ENCODE measurements at places on chromosomes 7 and 10.

DNA sequence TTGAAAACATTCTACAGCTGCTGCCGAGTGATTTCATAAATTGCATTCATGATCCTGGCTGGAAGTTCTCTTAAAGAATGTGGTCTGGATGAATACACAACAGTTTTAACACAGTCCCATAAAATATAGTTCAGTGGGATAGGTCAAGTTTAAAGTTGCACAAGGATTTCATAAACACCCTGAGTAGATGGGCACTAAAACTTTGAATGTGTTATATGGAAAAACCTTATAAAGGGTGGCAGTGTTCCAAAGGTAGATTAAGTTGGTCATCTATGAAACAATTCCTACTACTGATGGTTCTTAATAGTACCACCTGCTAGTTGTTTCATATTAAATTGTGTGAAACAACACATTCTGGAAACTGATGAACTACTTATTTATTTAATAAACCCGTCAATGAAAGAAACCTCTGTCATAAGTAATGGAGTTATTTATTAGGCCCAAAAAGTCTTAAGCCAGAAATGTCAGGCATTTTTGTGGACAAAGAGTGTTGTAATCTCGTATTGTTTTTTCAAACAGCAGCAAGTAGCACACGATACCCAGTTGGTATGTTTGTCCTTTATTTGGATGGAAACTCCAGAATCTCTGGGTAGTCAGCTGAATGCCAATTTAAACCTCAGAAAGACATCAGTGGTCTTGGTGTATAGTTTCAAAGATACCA lies 14.3 kb upstream of the RPA3 start:
- no peak for DNase-seq

GRCh38 chr7:99102809-99103690 lies 40.9 kb downstream of the SMURF1 start:
- DNase-seq = peak; percentile 62

DNA sequence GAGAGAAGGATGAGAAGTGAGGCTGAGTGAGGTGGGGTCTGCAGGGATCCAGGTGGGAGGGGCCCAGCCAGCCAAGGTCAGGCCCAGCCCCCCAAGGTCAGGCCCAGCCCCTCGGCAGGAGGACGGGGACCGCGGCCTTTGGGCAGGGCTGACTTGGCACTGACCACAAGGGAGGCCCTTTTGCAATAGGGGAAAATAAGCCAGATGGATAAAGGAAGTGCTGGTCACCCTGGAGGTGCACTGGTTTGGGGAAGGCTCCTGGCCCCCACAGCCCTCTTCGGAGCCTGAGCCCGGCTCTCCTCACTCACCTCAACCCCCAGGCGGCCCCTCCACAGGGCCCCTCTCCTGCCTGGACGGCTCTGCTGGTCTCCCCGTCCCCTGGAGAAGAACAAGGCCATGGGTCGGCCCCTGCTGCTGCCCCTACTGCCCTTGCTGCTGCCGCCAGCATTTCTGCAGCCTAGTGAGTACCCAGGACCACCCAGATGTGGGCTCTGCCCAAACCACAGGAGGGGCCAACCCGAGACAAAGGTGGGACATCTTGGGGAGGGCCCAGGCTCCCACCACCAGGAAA lies at the start of gene PILRA:
TSS of gene PILRA (plus strand) at position 227 of the 571 bp plus-strand sequence. CDS start at position 397, 170 bp downstream.
- DNase-seq = no peak

GRCh38 chr7:2478800-2479199 lies 2.6 kb upstream of the GRIFIN start:
- no peak for DNase-seq

GRCh38 chr7:156753630-156754029 lies 113.1 kb downstream of the RNF32 start:
- DNase-seq = no peak

DNA sequence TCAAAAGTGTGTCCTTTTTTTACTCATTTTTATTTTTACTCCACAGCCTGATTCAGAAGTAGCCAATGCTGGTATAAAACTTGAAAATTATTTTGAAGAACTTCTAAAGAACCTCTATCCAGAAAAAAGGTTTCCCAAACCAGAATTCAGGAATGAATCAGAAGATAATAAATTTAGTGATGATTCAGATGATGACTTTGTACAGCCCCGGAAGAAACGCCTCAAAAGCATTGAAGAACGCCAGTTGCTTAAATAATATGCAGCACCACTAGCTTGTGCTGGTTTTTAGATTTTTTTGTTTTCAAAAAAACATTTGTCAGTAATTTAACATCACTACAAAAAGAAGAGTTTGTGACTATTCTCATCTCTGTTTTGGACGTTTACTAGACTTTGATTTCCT lies 116.5 kb downstream of the SVOPL start:
- DNase-seq = no peak

- DNase-seq = peak; percentile 25
Observed at GRCh38 chr7:26664735-26665416, 199.5 kb downstream of the SKAP2 start.

DNA sequence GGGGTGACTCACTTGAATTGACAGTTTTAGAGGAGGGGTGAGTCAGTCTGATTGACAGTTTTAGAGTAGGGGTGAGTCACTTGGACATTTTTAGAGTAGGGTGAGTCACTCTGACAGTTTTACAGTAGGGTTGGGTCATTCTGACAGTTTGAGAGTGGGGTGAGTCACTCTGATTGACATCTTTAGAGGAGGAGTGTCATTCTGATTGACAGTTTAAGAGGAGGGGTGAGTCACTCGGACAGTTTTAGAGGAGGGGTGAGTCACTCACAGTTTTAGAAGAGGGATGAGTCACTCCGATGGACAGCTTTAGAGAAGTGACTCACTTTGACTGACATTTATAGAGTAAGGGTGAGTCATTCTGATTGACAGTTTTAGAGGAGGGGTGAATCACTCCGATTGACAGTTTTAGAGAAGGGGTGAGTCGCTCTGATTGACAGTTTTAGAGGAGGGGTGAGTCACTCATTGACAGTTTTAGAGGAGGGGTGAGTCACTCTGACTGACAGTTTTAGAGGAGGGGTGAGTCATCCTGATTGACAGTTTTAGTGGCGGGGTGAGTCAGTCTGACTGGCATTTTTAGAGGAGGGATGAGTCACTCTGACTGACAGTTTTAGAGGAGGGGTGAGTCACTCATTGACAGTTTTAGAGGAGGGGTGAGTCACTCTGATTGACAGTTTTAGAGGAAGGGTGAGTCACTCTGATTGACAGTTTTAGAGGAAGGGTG lies 595.9 kb downstream of the DNAJB6 start:
- peak; percentile 19 for DNase-seq

GRCh38 chr10:81696609-81697388 lies 178.2 kb upstream of the NRG3 start:
- DNase-seq = no peak

DNA sequence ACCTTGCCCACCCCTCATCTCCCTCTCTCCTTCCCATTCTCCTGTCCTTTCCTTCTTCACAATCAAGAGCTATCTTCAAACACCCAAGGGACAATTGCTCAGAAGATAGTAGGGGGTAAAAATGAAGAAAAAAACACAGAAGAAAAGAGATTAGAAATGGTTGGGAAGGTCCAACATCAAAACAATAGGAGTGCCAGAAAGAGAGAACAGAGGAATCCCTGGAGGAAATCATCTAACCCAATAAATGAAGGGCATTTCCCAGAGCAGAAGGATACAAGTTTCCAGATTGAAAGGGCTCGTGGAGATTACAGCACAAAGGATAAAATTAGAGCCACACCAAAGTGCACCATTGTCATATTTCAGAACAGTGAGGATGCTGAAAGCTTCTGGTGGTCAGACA lies 145.6 kb downstream of the OAT start:
- no peak for DNase-seq

- no peak for DNase-seq
Observed at GRCh38 chr10:128013626-128014025, 106.7 kb downstream of the PTPRE start.

DNA sequence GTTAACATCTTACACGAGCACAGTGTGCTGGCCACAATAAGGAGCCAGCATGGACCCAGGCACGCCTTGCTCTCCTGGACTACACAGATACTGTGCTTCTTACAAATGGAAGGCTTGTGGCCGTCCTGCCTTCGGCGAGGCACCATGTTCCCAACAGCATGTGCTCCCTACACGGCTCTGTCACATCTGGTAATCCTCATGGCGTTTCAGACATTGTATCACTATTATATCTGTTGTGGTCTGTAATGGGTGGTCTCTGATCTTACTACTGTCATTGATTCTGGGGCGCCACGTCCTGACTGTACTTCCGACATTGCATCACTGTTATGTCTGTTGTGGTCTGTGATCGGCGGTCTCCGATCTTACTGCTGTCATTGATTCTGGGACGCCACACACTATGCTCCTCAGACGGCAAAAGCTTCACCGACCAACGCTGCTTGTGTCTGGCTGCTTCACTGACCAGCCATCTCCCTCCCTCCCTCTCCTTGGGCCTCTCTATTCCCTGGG lies 195.4 kb downstream of the MAD1L1 start:
- peak; percentile 12 for DNase-seq

DNA sequence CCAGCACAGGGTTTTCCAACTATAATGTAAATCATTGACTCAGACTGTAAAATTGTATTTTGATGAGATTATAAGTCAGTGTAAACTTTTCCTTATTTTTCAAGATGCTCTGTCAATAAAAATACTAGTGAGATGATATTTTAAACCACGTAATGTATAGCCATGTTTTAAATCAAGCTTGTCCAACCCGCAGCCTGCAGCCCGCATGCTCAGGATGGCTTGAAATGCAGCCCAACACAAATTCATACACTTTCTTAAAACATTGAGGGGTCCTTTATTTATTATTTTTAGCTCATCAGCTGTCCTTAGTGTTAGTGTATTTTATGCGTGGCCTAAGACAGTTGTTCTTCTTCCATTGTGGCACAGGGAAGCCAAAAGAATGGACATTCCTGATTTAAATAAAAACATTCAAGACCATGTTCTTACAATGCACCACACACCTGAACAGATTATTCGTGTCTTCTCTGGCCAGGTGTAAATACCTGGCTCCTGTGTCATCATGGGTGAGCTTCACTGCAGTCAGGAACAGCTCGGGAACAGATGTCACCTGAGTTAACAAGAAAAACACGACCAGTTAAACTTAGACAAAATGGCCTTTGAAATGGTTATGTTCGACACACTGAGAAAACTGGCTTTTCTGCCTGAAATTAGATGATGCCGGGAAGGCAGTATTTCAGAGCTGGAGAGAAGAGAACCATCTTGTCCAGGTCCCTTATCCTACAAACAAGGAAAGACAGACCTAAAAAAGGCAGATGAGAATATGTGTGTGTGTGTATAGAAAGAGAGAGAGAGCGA lies 5.9 kb downstream of the PITRM1 start:
- no peak for DNase-seq

GRCh38 chr10:42977032-42977416 lies 99.8 kb upstream of the RET start:
- DNase-seq = no peak

GRCh38 chr7:33814400-33814799 lies 90.9 kb upstream of the BMPER start:
- no peak for DNase-seq

DNA sequence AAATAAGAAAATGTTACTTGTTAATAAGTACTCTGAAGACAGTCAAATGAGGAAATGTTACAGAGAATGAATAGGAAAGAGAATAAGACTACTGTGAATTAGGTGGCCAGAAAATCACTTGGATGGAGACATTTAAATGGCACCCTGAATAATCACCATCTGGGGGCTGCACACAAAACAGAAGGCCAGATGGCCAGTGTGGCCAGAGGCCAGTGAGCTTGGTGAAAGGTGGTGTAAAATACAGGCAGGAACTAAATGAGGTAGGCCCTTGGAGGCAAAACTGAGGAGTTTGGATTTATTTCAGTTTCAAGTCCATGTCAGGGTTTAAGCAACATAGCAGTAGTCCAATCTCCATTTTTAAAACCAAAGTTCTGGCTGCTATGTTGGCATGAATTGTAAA lies 126.7 kb downstream of the TSPAN12 start:
- DNase-seq = no peak

DNA sequence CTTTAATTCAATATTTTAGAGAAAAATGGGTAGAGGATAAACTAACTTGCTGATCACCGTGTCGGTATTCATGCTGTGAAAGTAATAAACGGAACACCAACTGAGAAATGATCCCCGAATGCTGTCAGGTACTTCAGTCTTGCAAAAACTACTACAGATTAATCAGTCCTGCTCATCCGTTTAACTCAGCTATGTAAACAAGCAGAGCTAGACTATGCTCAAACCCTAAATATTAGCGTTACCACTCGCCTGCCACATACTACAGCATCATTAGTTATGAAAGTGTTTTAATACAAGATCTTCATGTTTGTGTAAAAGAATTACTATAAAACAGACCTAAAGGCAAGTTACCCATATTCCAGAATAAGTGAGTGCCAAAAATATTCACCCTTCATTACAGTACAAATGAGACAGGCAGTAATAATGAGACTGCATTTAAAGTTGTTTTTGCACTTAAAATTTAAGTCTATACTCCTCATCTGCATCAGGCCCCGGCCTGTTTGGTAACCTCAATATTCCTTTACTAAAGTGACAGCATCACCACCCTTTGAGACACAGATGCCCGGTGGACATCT lies 952 bp downstream of the DNMBP start:
- no peak for DNase-seq

DNA sequence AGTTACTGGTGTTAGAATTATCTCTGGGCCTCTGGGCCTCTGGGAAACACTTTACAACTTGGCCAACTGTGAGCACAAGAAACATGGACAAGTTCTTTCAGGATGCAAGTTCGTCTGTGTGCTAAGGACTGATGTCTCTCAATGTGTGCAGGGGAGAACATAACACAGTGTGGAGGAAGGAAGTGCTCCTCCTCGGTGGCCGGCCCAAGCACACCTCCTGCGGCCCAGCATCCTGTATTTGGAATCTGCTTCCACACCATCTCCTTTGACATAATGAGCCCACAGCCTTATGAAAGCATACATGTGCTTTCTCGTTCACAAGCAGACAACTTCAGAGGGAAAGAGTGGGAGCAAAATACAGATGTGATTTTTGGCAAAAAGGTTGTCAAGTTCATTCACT lies 59.0 kb downstream of the MTPN start:
- DNase-seq = no peak

DNA sequence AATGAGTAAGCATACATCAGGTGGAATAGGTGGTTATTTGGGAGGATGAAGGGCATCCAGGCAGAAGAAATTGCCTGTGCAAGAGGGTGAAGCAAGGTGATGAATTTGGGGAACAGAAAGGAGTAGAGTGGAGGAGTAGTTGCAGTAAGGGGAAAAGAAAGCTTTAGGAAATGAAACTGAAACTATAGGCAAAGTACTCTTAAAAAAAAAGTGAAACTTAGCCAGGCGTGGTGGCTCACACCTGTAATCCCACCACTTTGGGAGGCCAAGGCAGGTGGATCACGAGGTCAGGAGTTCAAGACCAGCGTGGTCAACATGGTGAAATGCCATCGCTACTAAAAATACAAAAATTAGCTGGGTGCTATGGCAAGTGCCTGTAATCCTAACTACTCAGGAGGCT lies 17.6 kb downstream of the NUP205 start:
- DNase-seq = no peak

DNA sequence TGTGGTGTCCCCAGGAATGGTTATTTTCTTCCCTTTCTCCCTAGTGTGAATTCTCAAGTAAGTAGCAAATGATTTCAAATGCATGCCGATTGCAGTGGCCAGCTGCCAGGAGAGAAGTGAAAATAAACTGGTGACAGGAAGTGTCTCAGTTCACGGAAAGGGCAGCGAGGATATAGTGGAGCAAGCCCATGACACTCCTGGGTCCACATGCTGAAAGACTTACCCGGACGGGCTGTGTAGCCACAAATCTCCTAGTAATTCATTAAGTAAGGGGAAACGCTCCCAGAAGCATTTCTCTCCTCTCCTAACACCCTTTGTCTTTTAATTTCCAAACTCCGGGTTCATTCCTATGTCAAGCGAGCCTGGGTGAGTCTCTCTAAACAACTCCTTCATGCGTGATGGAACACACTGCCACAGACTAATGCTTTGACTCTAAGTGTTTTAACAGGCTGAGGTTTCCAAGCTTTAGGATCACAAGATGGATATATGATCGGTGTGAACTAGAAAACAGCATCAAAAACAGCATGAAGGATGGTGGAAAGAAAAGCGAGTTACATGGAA lies 125.6 kb downstream of the CYP26A1 start:
- no peak for DNase-seq
